ENCODE measurements at places on chromosomes 11 and 22. TPM values are rescaled to one million over a fixed set of nuclear protein-coding genes. Genes with fewer than 3 reads are reported as not detected.
A peak's percentile ranks its signal among the peaks of the same experiment; 100 is the strongest.

- DNase-seq: peak; percentile 92
Observed at GRCh38 chr11:62556108-62556874, 9.7 kb upstream of the AHNAK start.

- DNase-seq: peak; percentile 56
Observed at GRCh38 chr11:62805961-62806441, 761 bp upstream of the NXF1 start.

DNA sequence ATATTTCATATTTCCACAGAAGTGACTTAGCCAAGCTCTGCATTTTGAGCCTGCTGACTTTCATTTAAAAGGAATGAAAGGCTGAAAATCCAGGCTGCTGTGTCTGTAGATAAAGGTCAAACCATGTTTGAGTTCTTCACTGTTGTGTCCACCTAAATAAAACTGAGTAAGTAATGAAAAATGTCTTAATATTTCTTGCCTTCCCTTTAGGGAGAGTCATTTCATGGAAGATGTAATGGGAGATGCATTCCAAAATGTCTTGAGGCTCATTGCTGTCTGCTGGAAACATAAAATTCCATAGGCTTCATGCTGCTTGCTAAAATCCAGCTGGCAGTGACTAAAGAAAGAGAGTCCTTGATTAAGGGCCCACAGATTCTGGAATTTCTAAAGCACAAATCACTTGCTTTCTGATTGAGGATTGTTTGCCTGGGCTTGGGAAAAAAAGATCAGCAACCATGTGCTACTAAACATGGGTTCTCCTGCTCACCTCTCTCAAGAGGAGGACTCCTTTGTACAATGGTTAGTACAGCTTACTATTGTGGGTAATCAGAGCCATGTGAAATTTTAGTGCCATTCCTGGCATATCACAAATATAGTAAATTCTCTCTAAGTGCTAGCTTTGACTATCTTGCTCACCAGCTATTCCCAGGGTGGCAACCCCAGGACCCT is 56.9 kb downstream of the PANX1 start:
- no peak for DNase-seq

- no peak for DNase-seq
Observed at GRCh38 chr11:105226091-105226490, 86.5 kb upstream of the CARD18 start.

DNA sequence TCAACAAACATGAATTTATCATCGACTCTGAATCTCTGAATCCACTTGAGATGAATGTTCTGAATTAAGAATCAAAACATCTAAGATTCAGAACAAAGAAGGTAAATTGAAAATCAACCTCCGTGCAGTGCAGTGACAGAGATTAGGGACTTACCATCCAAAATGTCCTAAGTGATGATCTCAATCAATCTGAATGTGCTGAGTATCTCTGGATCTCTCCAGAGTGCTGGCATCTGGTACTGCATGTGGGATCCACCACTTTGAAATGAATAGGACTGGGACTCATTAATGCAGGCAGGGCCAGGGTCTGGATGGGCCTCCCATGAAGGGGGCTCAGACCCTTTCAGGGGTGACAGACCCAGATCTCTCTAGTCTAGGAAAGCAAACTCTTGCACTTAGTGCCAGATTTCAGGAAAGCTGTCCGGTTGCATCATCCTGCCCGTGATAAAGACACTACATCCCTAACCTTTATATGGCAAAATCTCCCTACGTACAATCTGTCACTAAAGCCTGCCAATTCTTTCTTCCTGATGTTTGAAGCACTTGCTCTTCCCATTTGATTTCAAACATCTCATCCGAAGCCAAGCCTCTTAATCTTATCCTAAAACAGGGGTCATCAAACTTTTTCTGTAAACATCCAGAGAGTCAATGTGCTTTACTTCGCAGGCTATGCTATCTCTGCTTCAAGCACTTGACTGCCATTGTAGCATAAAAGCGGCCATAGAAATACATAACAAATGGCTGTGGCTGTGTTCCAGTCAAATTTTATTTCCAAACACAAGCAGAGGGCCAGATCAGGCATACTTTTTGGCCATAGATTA is 263.3 kb downstream of the LARGE1 start:
- DNase-seq: no peak

GRCh38 chr11:102666331-102666957 is 39.1 kb downstream of the MMP27 start:
- peak; percentile 37 for DNase-seq

DNA sequence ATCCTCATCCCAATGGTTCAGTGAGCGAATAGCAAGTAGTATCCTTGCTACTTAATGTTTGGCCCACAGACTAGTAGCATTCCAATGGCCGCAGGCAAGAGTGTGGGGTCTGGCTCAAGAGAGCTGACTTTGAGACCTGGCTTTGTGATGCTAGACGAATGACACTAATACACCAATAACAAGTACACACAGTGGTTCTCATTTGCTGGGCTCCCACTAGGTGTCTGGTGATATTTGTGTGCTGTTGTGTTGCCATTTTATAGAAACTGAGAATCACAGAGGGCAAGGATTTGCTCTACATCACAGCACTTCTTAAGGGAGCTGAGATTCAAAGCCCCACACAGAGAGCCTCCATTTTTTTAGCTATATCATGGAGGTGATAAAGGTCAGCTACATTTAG is 351.2 kb downstream of the TENM4 start:
- DNase-seq: no peak

GRCh38 chr11:4467811-4468606 is 14.4 kb upstream of the OR52K1 start:
- no peak for DNase-seq

DNA sequence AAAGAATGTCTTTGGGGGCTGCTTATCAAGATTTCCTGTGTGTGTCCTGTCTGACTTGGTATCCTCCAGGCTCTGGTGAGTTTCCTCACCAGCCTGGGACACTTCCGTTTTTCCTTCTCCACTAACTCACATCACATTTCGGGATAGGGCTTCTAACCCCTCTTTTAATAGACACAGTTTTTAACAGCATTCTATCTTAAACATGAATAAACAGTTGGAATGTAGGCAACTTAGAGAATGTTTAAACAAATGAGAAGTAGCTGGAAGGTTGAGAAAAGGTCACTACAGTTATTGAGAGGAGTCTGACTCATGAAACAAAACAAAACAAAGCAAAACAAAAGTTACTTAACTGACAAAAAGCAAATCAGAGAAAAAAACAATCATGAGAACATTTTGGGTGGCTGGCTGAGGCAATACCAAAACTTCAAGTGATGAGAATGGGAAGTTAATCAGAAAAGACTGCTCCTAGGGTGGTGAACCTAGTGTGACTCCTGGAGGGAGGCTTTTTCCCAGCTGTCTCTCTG is 64.7 kb upstream of the CTSC start:
- no peak for DNase-seq

- peak; percentile 97 for DNase-seq
Observed at GRCh38 chr11:61129639-61130523, 27.6 kb downstream of the CD5 start.

- peak; percentile 79 for DNase-seq
Observed at GRCh38 chr11:65180877-65181568, 705 bp upstream of the CAPN1 start.

- DNase-seq: no peak
Observed at GRCh38 chr11:120942701-120943100, 81.2 kb upstream of the TBCEL start.

- peak; percentile 84 for DNase-seq
Observed at GRCh38 chr11:120235024-120235628, 4.8 kb upstream of the POU2F3 start.

DNA sequence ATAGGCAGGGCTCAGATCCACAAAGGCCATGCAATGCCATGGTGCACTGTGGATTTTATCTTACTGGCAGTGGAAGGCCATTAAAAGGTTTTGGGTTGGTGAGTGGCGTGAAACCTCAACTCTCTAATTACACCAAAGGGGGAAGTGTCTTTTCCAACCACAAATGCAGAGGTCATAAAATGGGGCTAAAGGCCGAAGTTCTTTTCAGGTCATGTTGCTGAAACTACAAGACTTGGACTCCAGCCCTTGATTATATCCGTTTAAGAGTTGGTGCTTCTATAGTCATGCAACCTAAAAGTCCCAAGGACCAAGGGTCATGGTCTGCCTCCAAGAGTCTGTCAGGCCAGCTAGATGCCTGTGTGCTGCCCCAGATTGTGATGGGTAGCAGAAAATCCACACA is 434.3 kb downstream of the RAB38 start:
- no peak for DNase-seq

- no peak for DNase-seq
Observed at GRCh38 chr22:42752230-42752746, 31.6 kb upstream of the A4GALT start.

DNA sequence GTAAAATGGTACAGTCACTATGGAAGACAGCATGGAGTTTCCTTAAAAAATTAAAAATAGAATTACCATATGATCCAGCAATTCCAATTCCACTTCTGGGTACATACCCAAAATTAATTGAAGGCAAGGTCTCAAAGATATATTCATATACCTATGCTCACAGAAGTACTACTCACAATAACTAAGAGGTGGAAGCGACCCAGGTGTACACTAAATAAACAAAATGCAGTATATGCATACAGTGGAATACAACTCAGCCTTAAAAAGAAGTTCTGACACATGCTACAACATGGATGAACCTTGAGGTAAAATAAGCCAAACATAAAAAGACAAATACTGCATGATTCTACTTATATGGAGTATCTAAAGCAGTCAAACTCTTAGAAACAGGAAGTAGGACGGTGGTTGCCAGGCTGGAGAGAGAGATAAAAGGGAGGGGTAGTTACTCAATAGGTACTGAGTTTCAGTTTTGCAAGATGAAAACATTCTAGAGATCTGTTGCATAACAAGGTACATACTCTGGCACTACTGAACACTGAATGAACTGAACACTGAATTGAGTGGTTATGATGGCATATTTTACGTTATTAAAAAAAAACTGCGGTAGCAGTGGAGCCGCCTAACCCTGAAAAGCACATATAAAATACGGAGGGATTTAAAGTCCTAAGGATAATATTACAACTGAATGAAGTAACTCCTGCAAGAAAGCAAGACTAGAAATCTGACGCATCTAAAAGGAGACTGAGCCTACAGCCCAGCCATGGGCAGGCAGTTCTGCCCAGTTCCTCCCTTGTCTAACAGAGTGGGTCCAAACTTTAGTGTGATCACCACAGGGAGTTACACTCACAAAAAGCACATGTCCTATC is 12.8 kb downstream of the DGCR2 start:
- peak; percentile 70 for DNase-seq

GRCh38 chr11:73034331-73034730 is 107.8 kb downstream of the FCHSD2 start:
- no peak for DNase-seq

DNA sequence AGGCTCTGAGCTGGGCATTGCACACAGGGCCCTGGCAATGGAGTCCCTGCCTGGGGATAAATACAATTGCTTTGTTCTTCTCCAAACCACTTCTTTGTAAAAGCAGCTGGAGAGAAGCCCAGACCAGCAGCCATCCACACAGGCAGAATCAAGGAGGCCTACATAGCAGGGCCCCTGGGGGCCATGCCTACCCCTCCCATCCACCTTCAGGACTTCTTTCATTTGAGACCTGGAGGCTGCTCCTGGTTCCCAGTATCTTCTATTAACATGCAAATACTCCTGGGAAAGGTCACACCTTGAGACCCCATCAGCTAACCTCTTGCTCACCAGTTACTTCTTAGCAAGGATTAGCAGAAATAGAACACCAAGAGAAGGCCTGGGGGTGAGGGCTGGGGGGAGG is 511.1 kb downstream of the SOX6 start:
- DNase-seq: no peak

DNA sequence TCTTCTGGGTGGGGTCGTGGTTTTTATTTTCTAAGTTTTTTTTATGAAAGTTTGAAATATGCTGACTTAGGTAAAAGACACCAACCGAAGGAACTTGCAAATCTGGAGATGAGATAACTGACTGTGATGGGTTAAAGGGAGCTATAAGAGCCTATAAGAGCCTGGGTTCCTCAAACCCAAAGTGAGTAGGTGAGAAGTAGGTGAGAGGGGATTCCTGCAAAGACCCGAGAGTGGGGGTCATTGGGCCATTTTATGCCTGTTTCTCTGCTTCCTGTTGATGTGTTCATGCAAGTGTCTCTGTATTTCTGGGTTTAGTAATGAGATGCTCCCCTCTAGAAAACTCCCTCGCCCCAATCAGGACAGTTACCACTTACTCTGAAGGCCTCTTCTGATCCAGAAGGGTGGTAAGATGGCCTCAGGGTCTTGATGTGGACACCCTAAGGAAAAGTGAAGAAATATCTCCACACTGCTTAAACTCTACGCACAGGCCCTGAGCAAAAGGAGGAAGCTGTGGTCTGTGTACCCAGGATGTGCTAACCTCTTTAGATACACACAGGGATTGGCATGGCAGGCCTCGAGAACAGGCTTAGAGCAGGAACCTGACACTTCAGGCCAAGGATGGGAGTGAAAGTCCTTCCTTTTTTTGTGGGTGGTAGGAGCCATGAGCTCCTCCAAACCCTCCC is 1.8 kb downstream of the FLI1 start:
- DNase-seq: peak; percentile 49

- DNase-seq: no peak
Observed at GRCh38 chr11:96125400-96125799, 201.5 kb upstream of the MTMR2 start.

- DNase-seq: no peak
Observed at GRCh38 chr22:40857309-40857855, 434 bp downstream of the XPNPEP3 start.

- no peak for DNase-seq
Observed at GRCh38 chr11:69052343-69053168, 3.8 kb downstream of the TPCN2 start.

GRCh38 chr22:27783436-27784119 is 18.0 kb downstream of the MN1 start:
- DNase-seq: no peak

- no peak for DNase-seq
Observed at GRCh38 chr11:46521961-46522681, 71.7 kb downstream of the AMBRA1 start.

DNA sequence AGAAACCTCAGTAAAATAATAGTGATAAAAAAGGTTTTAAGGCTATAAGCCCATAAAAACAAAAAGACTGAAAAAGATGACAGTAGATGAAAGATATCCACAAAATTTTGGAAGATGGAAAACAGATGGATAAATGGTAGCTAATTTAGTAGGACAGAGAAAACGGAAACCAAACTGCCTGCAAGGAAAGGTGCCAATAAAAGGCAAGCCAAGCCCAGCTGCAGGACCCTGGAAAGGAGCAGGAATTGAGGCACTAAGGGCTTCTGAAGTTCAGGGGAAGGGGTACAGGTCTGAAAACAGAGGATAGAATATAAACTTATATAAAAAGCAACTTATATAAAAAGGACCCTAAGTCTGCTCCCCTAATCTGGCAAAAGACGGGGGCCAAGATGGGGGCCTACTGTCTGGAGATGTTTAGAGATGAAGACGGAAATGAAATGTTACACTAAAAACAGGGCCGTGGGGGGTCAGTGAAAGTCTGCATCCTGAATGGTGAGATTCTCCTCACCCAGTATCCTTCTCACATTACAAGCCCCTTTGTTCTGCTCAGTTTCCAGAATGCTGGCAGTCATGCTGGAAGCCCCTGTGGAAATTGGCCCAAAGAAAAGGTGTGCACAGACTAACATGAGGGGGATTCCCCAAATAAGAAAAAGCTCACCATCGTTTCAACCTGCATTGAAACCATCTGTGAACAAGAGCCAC is 269.3 kb upstream of the PITPNB start:
- DNase-seq: no peak

GRCh38 chr11:10899121-10899830 is 41.4 kb upstream of the ZBED5 start:
- no peak for DNase-seq

The TRPC6 gene
- not detected for total RNA-seq

The VWA5A gene
- total RNA-seq: 8.8 TPM

The MICALL1 gene
- 11.8 TPM for total RNA-seq

The NXPE4 gene
- not detected for total RNA-seq

The MCM5 gene
- total RNA-seq: 382 TPM

The OR51B4 gene
- total RNA-seq: not detected

The CLDN5 gene
- not detected for total RNA-seq

The PDGFD gene
- total RNA-seq: not detected

The CADM1 gene
- total RNA-seq: 0.58 TPM

Measured in activated CD4-positive, alpha-beta T cell treated with anti-CD3 and anti-CD28 coated beads for 36 hours (primary cell).